T-cell (primary cell): ENCODE measurements at places on chromosomes 3 and 15.

DNA sequence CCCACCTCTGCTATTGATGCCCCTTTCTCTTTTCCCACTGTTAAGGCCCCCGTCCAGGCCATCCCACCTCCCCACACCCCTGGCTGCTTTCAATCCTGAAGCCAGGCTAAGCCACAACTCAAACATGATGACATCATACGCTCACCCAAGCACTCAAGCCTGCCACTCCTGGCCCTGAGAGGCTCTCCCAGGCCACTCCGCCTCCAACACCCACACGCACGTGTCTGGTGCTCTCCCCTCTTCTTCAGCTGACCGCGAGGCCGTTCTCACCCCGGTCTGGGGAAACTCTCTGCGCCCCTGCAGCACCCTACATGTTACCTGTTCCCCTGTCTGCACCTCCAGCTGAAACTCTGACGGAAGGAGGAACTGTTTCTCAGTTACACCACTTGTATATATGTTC, 6.2 kb downstream of the ZXDC start:
- DNase-seq = no peak
- H3K4me1 ChIP-seq = peaks cover 20% of the 10 kb centered on the region
- no peak overlapping the region for H3K27ac ChIP-seq

DNA sequence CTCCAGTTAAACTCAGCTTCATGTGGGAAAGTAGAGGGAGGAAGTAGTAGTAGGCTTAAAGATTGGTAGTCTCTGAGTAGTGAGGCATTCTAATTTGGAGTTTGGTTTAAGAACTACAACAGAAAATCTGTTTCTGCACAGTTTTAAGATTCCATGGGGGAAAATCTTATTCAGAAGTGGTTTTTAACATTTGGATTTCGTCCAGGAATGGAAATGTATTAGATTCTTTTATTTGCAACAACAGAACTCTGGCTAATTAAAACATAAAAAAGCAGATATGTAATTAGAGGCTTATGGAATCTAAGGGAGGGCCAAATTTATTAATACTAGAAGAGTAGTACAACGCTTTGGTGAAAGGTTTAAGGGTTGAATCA, 36.0 kb downstream of the NECTIN3 start:
- no peaks in the 10 kb centered on the region for H3K27me3 ChIP-seq
- H3K27ac ChIP-seq = no peak overlapping the region
- H3K4me3 ChIP-seq = no peak overlapping the region
- no peaks in the 10 kb centered on the region for H3K4me1 ChIP-seq

GRCh38 chr3:57100046-57100695, 39.7 kb downstream of the SPATA12 start:
- DNase-seq = peak; percentile 24
- H3K4me1 ChIP-seq = no peaks in the 10 kb centered on the region
- peaks cover 6% of the 10 kb centered on the region for H3K27me3 ChIP-seq
- no peak overlapping the region for H3K4me3 ChIP-seq
- H3K27ac ChIP-seq = no peak overlapping the region

GRCh38 chr3:39849992-39850715, 40.7 kb downstream of the MYRIP start:
- no peaks in the 10 kb centered on the region for H3K4me1 ChIP-seq
- no peaks in the 10 kb centered on the region for H3K36me3 ChIP-seq
- no peak overlapping the region for H3K4me3 ChIP-seq
- H3K27me3 ChIP-seq = no peaks in the 10 kb centered on the region

DNA sequence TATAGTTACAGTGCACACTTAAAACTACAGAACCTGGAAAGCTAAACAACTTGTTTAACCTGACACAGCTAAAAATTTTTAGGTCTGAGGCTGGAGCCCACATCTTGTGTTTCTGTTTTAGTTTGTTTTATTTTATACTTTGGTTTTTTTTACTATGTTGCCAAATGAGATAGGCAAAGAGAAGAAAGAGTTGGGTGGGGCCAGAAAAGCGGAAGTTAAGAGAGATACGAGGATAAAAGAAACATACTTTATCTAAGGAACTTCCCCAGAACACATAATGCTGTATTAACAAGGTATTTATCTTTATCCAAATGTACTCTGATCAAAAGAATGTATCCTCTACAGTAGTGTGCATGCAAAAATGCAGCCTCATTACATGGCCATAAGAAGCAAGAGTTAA, 1145.7 kb downstream of the EPHA3 start:
- no peaks in the 10 kb centered on the region for H3K4me1 ChIP-seq
- H3K4me3 ChIP-seq = no peak overlapping the region
- no peaks in the 10 kb centered on the region for H3K27me3 ChIP-seq
- H3K36me3 ChIP-seq = no peaks in the 10 kb centered on the region
- H3K27ac ChIP-seq = no peak overlapping the region

- no peaks in the 10 kb centered on the region for H3K4me1 ChIP-seq
- H3K27me3 ChIP-seq = no peaks in the 10 kb centered on the region
- DNase-seq = no peak
Measured at GRCh38 chr3:16401273-16401672, 112.2 kb downstream of the RFTN1 start.

DNA sequence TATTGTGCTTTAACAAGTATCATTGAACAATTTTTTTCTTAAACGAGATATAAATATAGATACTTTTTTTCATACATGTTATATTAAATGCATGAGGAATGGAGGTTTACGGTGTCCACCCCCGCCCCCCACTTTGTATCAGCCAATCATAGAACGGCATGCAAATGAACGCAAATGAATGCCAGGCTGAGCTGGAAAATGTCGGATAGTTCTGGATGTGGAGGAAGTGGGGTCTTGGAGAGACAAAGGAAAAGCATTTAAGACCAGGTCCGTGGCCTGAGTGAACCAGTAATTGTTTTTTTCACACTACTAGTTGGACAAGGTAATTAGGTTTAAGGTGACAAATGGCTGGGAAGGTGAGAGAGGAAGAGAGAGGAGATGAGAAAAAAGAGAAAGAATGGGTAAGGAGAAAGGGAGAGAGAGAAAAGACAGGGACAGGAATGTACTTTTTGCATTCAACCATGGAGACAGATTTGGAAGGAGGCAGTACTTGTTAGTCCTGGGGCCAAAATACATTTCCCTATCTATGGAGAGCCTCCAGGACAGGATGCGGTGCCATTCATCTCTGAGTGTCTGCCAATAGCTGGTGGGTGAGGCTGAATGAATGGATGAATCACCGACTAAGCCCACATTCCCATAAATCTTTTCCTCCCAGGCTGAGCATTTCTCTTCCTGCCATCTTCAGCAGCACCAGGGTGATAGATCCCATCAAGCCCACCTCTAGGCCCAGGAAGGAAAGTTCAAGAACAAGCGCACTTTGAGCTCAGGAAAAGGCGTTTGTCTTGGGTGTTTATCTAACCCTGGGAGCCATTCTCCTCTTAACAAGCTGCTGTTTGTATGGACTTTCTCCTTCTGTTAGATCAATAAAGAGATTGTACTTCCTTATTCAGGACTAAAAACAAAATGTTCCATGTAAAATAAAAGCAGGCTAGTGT, 1.4 kb upstream of the RAD18 start:
- H3K4me3 ChIP-seq = no peak overlapping the region
- H3K27ac ChIP-seq = no peak overlapping the region
- H3K36me3 ChIP-seq = no peaks in the 10 kb centered on the region
- H3K27me3 ChIP-seq = no peaks in the 10 kb centered on the region
- peaks cover 13% of the 10 kb centered on the region for H3K4me1 ChIP-seq

GRCh38 chr3:186281176-186281575, 80.9 kb downstream of the DGKG start:
- no peaks in the 10 kb centered on the region for H3K36me3 ChIP-seq
- H3K27me3 ChIP-seq = no peaks in the 10 kb centered on the region
- no peak overlapping the region for H3K27ac ChIP-seq
- no peak for DNase-seq
- no peaks in the 10 kb centered on the region for H3K4me1 ChIP-seq
- H3K4me3 ChIP-seq = no peak overlapping the region

DNA sequence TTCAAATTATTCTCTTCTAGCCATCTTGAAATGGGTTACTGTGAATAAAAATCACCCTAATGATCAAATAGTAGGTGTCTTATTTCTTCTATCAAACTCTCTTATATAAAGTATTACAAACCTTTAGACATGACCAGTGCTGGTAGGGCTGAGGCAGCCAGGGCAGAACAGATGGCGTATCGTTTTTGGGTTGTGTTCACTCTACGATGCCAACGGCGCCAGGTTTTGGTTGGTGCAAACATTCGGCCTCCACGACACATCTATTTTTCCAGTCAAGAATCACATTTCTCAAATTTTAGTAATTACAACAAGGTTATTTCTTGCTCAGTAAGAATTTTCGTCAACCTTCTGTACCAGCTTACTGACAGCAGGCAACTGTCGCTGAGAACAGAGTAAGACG, 2.2 kb downstream of the RPL4 start:
- H3K4me3 ChIP-seq = no peak overlapping the region
- no peaks in the 10 kb centered on the region for H3K36me3 ChIP-seq
- peaks cover 27% of the 10 kb centered on the region for H3K4me1 ChIP-seq
- H3K27me3 ChIP-seq = no peaks in the 10 kb centered on the region
- DNase-seq = no peak

DNA sequence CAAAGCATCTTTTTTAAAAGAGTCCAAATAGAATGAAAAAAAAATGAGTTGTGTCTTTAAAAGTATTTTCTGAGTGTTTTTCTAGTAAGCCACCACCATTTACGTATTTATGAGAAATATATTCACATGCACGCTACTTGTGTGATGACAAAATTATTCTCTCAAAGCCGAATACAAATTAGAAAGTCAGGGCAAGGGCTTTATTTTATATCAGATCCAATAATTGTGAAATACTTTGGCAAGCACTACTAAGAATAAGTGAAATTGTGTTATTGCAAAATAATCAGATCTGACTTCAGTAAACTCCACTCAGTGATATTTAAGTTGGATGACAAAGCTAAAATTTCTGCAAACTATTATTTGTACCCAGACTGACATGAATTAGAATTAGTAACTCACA, 589.3 kb upstream of the KCNMB2 start:
- H3K36me3 ChIP-seq = no peaks in the 10 kb centered on the region
- DNase-seq = no peak
- peaks cover 24% of the 10 kb centered on the region for H3K4me1 ChIP-seq
- no peak overlapping the region for H3K27ac ChIP-seq

GRCh38 chr15:87031540-87032230, 952.0 kb downstream of the AGBL1 start:
- H3K27ac ChIP-seq = no peak overlapping the region
- no peaks in the 10 kb centered on the region for H3K4me1 ChIP-seq
- DNase-seq = no peak

- no peak overlapping the region for H3K27ac ChIP-seq
- H3K4me3 ChIP-seq = no peak overlapping the region
- no peak for DNase-seq
- H3K4me1 ChIP-seq = no peaks in the 10 kb centered on the region
Measured at GRCh38 chr3:44292947-44293346, 45.6 kb upstream of the TCAIM start.

DNA sequence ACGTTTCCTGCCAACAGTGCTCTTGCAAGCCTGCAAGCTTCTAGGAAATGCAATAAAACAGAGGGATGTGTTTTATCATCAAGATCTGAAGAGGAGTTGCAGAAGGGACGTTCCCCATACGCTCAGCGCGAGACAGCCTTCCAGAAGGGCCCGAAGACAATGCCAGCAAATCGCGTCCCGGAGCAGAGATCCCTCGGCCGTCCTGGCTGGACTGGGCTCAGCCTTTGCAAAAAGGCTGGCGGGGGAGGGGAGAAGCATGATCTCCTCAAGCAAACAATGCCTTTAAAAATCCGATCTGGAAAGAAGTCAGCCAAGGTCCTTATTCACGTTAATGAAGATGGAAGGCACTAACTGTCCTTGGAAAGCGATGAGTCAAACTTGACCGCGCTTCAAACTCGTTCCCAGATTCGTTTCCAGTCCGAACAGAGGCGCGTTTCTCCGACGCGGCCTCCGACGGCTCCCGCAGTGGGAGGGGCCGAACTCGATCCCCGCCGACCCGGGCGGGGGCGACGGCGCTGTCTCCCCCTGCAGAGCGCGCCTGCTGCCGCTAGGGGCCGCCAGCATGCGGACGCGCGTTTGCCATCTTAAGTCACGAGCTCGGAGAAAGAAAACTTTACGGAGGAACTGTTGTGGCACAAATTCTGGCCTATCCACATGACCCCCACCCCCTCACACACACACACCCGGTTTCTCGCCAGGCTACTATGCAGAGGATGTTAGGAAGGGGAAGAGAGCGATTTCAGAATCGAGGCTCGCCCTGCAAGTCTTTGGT, 5.5 kb downstream of the BCL6 start:
- H3K4me3 ChIP-seq = peak overlapping the region; percentile 97
- DNase-seq = peak; percentile 68

GRCh38 chr15:33045066-33045810, 149.3 kb downstream of the FMN1 start:
- no peaks in the 10 kb centered on the region for H3K4me1 ChIP-seq
- H3K36me3 ChIP-seq = no peaks in the 10 kb centered on the region
- DNase-seq = no peak
- no peak overlapping the region for H3K4me3 ChIP-seq

DNA sequence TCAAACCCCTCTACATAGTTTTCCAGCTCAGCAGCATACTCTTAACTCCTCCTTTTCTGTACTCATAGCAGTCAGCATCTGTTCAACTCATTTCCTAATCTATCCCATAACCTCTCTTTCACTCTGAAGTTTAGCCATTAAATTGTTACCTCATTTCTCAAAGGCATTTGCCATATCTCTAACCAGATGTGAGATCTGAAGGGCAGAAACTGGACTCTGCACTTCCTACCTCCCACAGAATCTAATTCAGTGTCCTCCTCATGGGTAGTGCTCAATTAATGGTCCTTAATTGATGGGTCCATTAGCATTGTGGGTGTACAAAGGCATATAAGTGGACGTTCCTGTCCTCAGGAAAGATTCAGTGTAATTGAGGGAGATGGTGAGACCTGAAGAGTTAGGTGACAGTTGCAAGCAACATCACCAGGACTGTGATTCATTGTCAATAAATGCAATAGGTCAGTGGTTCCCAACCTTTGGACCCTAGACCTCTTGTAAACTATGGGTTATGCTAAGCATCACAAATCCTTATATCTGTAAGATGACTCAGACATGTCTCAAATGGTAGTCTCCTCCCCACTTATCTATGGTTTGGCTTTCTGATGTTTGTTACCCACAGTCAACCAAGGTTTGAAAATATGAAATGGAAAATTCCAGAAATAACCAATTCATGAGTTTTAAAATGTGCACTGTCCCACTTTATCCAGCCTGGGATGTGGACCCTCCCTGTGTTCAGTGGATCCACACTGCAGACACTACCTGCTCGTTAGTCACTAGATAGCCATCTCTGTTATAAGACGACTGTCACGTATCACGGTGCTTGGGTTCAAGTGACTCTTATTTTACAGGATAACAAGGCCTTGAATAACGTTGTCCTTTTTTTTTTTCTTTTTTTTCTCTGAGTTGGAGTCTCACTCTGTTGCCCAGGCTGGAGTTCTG, 25.0 kb upstream of the UACA start:
- H3K4me1 ChIP-seq = no peaks in the 10 kb centered on the region
- no peak overlapping the region for H3K27ac ChIP-seq
- peaks cover 3% of the 10 kb centered on the region for H3K27me3 ChIP-seq
- DNase-seq = no peak
- H3K4me3 ChIP-seq = no peak overlapping the region
- no peaks in the 10 kb centered on the region for H3K36me3 ChIP-seq

GRCh38 chr3:147383617-147384016, 22.7 kb downstream of the ZIC4 start:
- no peak for DNase-seq
- no peak overlapping the region for H3K4me3 ChIP-seq
- H3K27ac ChIP-seq = no peak overlapping the region
- H3K27me3 ChIP-seq = peaks cover 45% of the 10 kb centered on the region

GRCh38 chr3:107868449-107868848, 222.4 kb downstream of the CD47 start:
- no peak overlapping the region for H3K27ac ChIP-seq
- no peak for DNase-seq
- no peaks in the 10 kb centered on the region for H3K36me3 ChIP-seq
- no peaks in the 10 kb centered on the region for H3K27me3 ChIP-seq
- H3K4me3 ChIP-seq = no peak overlapping the region
